ENCODE measurements at places on chromosomes 12 and 14. TPM values are rescaled to one million over a fixed set of nuclear protein-coding genes. Genes with fewer than 3 reads are reported as not detected.
A peak's percentile ranks its signal among the peaks of the same experiment; 100 is the strongest.

Gene COA8
- total RNA-seq, result 33.9 TPM

Gene KRT79
- not detected for total RNA-seq

Gene DIO2
- 6.1 TPM for total RNA-seq

Gene MYF5
- not detected for total RNA-seq

DNA sequence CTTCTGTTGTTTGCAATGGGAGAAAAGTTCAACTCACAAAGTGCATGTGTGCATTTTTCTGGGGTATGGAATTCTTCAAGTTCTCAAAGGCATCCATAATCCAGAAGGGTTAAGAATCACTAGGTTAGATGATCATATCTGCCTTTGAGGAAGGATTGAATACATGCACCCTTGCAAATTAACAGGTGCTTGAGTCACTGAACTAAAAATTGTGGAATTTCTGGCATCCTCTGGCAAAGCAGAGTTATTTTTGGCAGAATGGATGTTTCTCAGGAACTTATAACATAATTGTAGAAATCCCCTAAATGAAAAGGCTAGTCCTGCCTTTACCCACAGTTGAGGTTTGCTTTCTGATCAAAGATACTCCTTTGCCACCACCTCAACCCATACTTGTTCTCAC is 136.5 kb upstream of the DYRK2 start:
- DNase-seq, result no peak

GRCh38 chr14:51856792-51857296 is 3.6 kb upstream of the GNG2 start:
- DNase-seq, result no peak

DNA sequence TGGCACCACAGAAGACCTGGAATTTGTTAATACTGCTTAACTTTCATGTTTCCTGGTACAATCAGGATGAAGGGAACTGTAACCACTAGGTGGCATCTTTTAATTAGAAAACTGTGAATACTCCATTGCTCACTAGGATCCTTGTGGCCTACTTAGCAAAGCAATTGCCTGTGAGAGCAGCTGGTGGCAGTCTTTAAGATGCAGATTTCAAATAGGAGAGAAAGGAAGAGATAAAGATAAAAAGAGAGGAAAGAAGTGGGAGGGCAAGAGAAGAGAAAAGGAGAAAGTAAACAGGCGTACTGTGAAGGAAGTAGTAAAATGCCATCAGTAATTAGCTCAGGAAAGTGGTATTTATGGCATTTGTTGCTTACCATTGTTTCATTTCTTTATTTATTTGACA is 114.5 kb downstream of the RAD51B start:
- no peak for DNase-seq

- no peak for DNase-seq
These were observed 6.0 kb downstream of the P3H3 start for GRCh38 chr12:6834254-6834653.

DNA sequence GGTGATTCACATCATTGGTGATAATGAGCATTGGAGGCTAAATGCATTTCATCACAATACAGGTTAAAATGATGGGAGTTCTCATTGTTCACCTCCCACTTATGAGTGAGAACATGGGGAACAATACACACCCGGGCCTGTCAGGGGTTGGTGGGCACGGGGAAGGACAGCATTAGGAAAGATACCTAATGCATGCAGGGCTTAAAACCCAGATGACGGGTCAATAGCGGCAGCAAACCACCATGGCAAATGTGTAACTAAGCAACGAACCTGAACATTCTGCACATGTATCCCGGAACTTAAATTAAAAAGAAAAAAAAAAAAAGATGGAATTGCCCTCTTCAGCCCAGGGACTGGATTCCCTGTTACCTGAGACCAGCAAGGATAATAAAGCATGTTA is 2.3 kb upstream of the LUM start:
- peak; percentile 71 for DNase-seq

GRCh38 chr14:80781972-80782367 is 159.6 kb downstream of the CEP128 start:
- DNase-seq, result no peak

DNA sequence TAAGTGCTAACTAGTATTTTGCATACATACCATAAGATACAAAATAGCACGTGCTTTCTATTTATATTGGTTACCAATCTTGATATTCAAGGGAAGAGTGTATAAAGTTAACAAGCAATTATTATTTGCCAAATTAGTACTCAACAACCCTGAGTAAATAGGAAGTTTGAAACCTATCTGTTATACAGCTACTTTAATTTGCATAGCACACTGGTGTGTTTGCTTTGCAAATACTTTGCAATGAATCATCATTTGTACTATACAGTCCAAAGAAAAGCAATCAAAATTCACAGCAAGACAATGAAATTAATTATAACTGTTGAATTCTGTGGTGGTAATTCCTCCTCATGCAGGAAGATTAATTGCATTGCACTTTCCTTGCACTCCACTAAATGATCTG is 469.1 kb downstream of the PRKD1 start:
- DNase-seq, result no peak
